ENCODE measurements at places on chromosomes 7 and 10. TPM values are rescaled to one million over a fixed set of nuclear protein-coding genes. Genes with fewer than 3 reads are reported as not detected.

- H3K27ac ChIP-seq = no peak overlapping the region
- H3K27me3 ChIP-seq = no peaks in the 10 kb centered on the region
- peaks cover 26% of the 10 kb centered on the region for H3K4me1 ChIP-seq
- H3K4me3 ChIP-seq = no peak overlapping the region
Measured at GRCh38 chr10:34241226-34242000, 573.7 kb downstream of the PARD3 start.

DNA sequence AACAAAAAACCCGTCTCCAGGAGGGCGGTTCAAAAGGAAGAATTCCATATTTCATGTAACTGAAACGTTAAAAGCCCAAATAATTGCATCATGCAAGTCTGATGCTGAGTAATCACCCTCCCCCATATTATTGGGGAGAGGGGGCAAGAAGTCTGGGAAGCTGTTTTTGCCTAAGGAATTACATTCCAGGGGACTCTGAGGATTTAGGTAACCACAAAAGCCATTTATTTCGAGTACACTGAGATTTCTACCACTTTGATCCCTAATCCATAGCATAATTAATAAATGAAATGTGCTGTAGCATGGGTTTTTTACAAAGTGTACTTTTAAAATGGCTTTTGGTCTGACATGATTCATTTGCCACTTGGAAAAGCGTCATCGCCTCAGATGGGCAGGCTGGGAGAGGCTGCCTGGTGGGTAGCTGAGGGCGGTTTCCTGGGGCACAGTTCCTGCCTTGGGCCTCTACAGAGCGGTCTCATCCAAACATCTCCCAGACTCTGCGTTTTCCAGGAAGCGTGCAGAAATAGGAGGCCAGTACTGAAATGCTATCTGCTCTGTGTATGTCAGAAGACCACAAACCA lies 106.5 kb downstream of the TCF7L2 start:
- no peak for DNase-seq
- peak overlapping the region; percentile 19 for H3K4me3 ChIP-seq

GRCh38 chr7:133110312-133110711 lies 28.4 kb upstream of the CHCHD3 start:
- no peaks in the 10 kb centered on the region for H3K4me1 ChIP-seq
- no peaks in the 10 kb centered on the region for H3K36me3 ChIP-seq
- no peak overlapping the region for H3K27ac ChIP-seq
- DNase-seq = no peak
- no peak overlapping the region for H3K4me3 ChIP-seq
- H3K27me3 ChIP-seq = peaks cover 47% of the 10 kb centered on the region

SEMA3A gene
- 3.7 TPM for total RNA-seq

- DNase-seq = no peak
- H3K4me3 ChIP-seq = no peak overlapping the region
- no peaks in the 10 kb centered on the region for H3K27me3 ChIP-seq
- H3K36me3 ChIP-seq = peaks cover 68% of the 10 kb centered on the region
- peaks cover 81% of the 10 kb centered on the region for H3K4me1 ChIP-seq
Measured at GRCh38 chr7:134819401-134819800, 40.0 kb downstream of the CALD1 start.

GRCh38 chr7:40380111-40380510 lies 245.3 kb downstream of the SUGCT start:
- no peak overlapping the region for H3K4me3 ChIP-seq
- no peaks in the 10 kb centered on the region for H3K27me3 ChIP-seq
- no peak for DNase-seq
- H3K27ac ChIP-seq = no peak overlapping the region

DNA sequence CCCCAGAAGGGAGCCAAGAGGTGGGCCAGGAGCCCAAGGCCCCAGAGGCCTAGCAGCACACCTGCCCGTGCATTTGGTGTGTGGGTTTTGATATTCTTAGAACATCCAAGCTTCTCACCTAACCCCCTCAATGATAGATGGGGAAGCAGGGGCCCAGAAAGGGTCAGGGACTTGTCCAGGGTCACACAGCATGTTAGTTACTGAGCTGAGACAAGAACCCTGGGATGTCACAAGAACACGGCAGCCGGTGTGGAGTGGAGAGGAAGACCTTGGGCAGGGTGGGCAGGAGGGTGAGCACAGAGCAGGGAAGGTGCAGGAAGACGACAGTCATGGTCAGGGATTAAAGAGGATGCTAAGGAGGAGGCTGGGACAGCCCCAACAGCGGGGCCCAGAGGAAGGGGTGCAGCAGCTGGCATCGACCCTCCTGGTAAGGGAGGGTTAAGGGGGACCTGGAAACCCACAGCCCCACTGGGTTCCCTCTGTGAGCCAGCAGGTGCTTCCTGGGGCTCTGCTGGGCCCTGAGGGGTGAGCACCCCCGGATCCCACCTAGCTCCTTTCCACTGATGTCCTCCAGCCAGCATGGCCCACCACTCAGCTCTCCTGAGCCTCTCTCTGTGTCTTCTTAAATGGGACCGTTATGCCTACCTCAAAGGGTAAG lies 44.4 kb downstream of the UNC5B start:
- H3K36me3 ChIP-seq = no peaks in the 10 kb centered on the region
- H3K27ac ChIP-seq = no peak overlapping the region
- H3K4me3 ChIP-seq = no peak overlapping the region
- H3K4me1 ChIP-seq = peaks cover 30% of the 10 kb centered on the region
- no peaks in the 10 kb centered on the region for H3K27me3 ChIP-seq

DNA sequence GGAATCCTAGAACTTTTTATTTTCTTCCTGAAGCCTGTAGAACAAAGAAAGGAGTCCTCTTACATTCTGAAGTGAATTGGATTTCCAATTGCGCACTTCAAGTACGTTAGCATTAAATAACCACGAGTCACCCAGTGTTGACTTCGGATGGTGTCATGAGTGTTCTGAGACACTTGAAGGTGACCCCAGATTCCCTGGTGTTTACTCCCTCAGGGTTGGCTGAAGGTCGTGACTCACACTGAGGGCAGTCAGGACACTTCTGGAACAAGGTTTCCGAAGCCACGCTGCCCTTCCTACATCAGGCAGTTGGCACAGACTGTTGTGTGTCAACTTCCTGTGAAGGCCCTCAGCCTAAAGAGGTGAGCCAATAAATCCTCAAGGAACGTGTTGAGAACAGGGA lies 186.6 kb upstream of the CELF2 start:
- no peaks in the 10 kb centered on the region for H3K27me3 ChIP-seq
- no peaks in the 10 kb centered on the region for H3K36me3 ChIP-seq
- peaks cover 38% of the 10 kb centered on the region for H3K4me1 ChIP-seq
- peak overlapping the region; percentile 98 for H3K27ac ChIP-seq
- DNase-seq = no peak
- H3K4me3 ChIP-seq = peak overlapping the region; percentile 35

- H3K27ac ChIP-seq = no peak overlapping the region
- H3K27me3 ChIP-seq = no peaks in the 10 kb centered on the region
- no peak overlapping the region for H3K4me3 ChIP-seq
- DNase-seq = no peak
Measured at GRCh38 chr7:70893971-70894715, 237.8 kb upstream of the GALNT17 start.

- H3K4me3 ChIP-seq = no peak overlapping the region
- no peaks in the 10 kb centered on the region for H3K36me3 ChIP-seq
- peaks cover 11% of the 10 kb centered on the region for H3K4me1 ChIP-seq
- H3K27ac ChIP-seq = peak overlapping the region; percentile 45
- no peaks in the 10 kb centered on the region for H3K27me3 ChIP-seq
Measured at GRCh38 chr10:35218339-35218955, 91.8 kb downstream of the CREM start.

CALML5 gene
- not detected for total RNA-seq

PTPRZ1 gene
- total RNA-seq = 0.38 TPM

DNA sequence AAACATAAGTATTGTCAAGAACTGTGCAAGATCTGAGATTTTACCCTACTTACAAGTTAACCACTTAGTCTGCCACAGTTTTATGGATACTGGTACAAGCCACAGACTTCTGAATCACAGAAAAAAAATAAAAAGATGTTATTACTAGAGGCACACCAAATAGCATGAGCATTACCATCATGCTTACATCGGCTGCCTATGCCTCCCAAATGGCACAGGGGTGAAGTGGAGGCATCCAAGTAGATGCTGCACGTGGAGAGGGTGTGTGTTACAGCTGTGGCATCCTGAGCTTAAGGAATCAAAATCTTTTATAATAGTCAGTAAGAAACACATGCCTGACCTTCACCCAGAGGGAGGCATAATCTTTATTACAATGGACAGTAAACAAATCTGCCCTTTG lies 207.8 kb downstream of the TFEC start:
- no peaks in the 10 kb centered on the region for H3K36me3 ChIP-seq
- H3K4me3 ChIP-seq = no peak overlapping the region
- no peaks in the 10 kb centered on the region for H3K27me3 ChIP-seq
- DNase-seq = no peak
- no peak overlapping the region for H3K27ac ChIP-seq

DNA sequence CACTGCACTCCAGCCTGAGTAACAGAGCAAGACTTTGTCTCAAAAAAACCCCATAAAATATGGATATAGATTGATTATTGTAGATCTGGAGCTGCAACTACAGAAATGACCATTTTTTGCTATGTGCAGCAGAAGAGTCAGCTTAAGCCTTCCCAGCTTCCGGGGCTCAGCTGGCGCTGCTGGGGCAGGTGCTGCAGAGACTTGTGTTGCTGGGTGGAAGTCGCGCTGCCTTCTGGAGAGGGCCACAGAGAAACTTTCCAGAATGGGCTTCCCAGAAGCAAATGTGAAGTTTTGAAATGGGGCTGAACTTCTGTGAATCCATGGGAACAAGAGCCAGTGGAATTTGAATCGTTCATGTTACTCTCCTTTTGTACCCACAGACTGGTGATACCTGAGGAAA lies 37.3 kb upstream of the RSBN1L start:
- peak; percentile 65 for DNase-seq
- no peak overlapping the region for H3K4me3 ChIP-seq
- H3K4me1 ChIP-seq = no peaks in the 10 kb centered on the region
- peaks cover 18% of the 10 kb centered on the region for H3K36me3 ChIP-seq

TMEM196 gene
- not detected for total RNA-seq

- peak overlapping the region; percentile 68 for H3K27ac ChIP-seq
- DNase-seq = no peak
- no peak overlapping the region for H3K4me3 ChIP-seq
- H3K27me3 ChIP-seq = no peaks in the 10 kb centered on the region
Measured at GRCh38 chr7:66138994-66139752, 24.5 kb downstream of the CRCP start.

GRCh38 chr10:132708441-132708840 lies 77.5 kb downstream of the NKX6-2 start:
- H3K27ac ChIP-seq = no peak overlapping the region
- no peak overlapping the region for H3K4me3 ChIP-seq
- H3K4me1 ChIP-seq = peaks cover 2% of the 10 kb centered on the region
- DNase-seq = no peak

- DNase-seq = no peak
- no peaks in the 10 kb centered on the region for H3K36me3 ChIP-seq
- H3K4me1 ChIP-seq = peaks cover 13% of the 10 kb centered on the region
- H3K27me3 ChIP-seq = no peaks in the 10 kb centered on the region
Measured at GRCh38 chr10:69464801-69465401, 13.6 kb downstream of the TSPAN15 start.

- DNase-seq = no peak
- peaks cover under 1% of the 10 kb centered on the region for H3K36me3 ChIP-seq
- H3K27ac ChIP-seq = peak overlapping the region; percentile 76
- peaks cover 45% of the 10 kb centered on the region for H3K4me1 ChIP-seq
- H3K27me3 ChIP-seq = no peaks in the 10 kb centered on the region
Measured at GRCh38 chr7:44608916-44609648, 2.7 kb downstream of the OGDH start.

DNA sequence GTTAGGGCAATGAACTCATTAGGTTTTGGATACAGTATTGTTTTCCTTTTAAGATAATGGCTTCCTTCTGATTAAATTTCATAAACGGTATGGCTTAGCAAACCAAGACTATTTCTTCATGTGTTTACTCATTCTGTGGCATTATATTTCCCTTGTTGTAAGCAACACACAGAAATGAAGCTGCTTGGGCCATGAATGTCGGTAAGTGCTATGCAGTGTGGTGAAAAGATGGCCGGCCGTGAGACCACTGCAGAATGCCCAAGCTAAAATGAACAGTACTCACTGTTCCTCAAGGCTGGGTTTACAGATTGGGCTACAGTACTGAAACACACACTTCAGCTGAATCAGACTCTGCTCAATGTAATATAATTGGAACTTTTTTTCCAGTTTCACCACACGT lies 8.1 kb downstream of the APBB1IP start:
- no peaks in the 10 kb centered on the region for H3K36me3 ChIP-seq
- DNase-seq = no peak
- H3K27me3 ChIP-seq = no peaks in the 10 kb centered on the region
- H3K4me1 ChIP-seq = no peaks in the 10 kb centered on the region
- no peak overlapping the region for H3K27ac ChIP-seq

- peaks cover 11% of the 10 kb centered on the region for H3K4me1 ChIP-seq
- H3K27me3 ChIP-seq = peaks cover 14% of the 10 kb centered on the region
- H3K4me3 ChIP-seq = peak overlapping the region; percentile 56
- no peak for DNase-seq
Measured at GRCh38 chr7:151275813-151276577, 27.5 kb upstream of the SMARCD3 start.

DNA sequence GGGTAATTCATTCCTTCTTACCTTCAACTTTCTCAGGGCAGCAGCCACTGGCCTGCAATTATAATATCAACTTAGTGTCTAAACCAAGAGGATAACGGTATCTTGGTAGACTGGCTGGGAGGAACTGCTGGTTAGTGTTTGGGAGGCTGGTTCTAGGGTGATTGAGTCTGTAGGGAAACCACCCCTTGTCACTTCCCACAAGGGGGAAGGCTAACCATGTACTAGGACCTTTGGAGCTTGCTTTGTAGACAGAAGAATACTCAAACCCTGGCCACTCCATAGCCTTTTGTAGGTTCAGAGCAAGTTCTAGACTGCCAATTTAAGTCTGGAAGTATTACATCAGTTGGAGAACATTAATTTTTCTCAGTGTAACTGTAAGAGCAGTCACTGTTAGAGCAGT lies 51.3 kb downstream of the NHLRC2 start:
- DNase-seq = no peak
- H3K27ac ChIP-seq = peak overlapping the region; percentile 93
- H3K36me3 ChIP-seq = peaks cover 55% of the 10 kb centered on the region
- H3K4me1 ChIP-seq = peaks cover 19% of the 10 kb centered on the region
- H3K4me3 ChIP-seq = no peak overlapping the region

- no peak overlapping the region for H3K27ac ChIP-seq
- H3K36me3 ChIP-seq = peaks cover 6% of the 10 kb centered on the region
- DNase-seq = no peak
- no peak overlapping the region for H3K4me3 ChIP-seq
Measured at GRCh38 chr7:100472854-100473499, 6.0 kb downstream of the TSC22D4 start.

- no peaks in the 10 kb centered on the region for H3K27me3 ChIP-seq
- H3K4me3 ChIP-seq = no peak overlapping the region
- H3K27ac ChIP-seq = no peak overlapping the region
- DNase-seq = no peak
Measured at GRCh38 chr7:105131033-105131656, 117.1 kb downstream of the KMT2E start.

DNA sequence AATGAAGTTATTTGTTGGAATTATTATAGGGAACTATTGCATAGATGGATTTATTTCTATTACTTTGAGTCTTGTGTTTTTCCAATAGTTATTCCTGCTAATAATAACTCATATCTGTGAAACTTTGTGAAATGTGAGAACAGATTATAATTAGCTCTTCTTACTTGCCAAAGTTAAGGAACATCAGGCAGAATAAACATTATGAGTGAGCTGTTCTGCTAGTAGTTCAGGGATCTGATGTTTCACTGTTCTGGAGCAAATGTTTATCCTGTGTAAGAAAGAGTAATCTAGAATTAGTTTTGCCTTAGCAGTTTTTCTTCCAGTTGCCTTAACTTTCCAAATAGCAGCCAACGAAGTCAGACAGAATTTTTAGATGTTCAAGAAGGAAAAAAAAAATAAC lies 245.2 kb upstream of the PLXDC2 start:
- no peaks in the 10 kb centered on the region for H3K27me3 ChIP-seq
- H3K36me3 ChIP-seq = no peaks in the 10 kb centered on the region

TCERG1L gene
- not detected for total RNA-seq

INHBA gene
- total RNA-seq = 198 TPM

KAZALD1 gene
- total RNA-seq = 43.0 TPM
